Natural killer cell (primary cell): ENCODE measurements at places on chromosomes 3 and 15. TPM values are rescaled to one million over a fixed set of nuclear protein-coding genes. Genes with fewer than 3 reads are reported as not detected.

DNA sequence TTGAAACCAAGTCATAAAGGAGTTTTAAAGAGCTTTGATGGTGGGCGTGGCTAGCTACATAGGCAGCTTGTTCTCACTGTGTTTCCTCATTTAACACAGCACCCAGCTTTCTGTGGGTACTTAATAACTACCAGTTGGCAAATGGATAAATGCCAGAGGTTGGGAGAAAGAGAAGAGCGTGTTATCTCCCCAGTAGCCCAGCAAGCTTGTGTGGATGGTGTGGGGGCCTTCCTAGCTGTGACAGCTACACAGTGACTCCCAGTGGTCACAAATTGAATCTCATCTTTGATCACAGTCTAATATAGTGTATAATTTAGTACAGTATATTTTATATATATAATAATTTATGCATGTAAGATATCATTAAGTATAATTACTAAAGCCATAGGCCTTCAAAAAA, 984.1 kb downstream of the EPHA3 start:
- DNase-seq: no peak

Gene SIDT1
- total RNA-seq: 86.9 TPM

Gene DRD3
- not detected for total RNA-seq

Gene TMCO5A
- total RNA-seq: not detected

DNA sequence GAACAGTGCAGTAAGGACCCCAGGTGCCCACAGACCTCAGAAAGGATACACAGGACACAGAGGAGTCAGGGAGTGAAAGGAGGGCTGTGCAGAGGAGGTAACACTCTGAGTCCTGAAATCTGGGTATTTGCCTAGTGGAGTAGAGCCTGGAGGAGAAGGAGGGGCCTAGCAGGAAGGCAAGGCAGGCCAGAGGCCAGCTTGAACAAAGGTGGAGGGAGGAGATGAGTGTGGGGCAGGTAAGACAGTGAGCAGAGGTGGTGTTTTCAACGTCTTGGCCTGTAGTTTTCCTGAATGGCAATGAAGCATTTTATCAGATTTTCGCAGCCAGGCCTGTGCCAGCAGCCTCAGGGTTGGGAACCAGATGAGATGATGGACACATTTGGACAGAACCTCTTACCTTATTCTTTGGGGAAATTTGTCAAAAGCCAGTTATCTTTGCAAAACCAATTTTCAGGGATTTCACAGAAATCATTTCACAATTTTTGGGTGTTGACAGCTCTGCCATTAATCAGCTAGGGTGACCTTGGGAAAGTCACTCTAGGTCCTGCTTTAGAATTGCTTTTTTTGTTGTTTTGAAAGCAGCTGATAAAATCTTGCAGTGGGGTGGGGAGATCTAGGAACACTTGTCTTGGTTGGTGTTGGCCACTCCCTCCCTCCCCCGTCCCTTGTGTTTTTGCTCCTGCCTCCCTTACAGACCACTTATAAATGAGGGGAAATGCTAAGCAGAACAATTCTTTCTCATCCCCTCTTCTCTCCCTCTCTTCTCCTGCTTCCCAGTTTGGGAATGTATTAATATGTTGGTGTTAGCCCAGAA, 38.4 kb downstream of the SPSB4 start:
- DNase-seq: no peak

GRCh38 chr15:61011576-61012336, 217.3 kb downstream of the RORA start:
- no peak for DNase-seq

Gene C15orf39
- 70.1 TPM for total RNA-seq

Gene UBL7
- total RNA-seq: 25.1 TPM

DNA sequence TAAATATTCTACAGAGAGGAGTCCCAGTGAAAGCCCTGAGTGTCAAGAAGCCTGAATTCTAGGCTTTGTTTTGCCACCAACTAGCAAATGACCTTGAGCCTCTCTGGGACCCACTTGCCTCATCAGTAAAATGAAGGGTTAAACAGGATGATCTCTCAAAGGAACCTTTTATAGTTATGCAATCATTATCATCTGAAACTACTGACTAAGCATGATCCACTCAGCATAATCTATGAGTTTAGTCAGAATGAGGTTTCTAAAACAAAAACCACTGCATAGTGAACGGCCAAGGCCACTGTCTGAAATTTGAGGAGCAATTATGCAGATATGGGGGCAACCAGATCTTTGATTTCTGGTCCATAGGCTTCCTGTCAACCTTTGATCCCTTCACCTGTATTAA, 319.0 kb downstream of the MECOM start:
- no peak for DNase-seq

GRCh38 chr3:14784087-14784681, 34.6 kb upstream of the FGD5 start:
- DNase-seq: no peak

- DNase-seq: no peak
These were observed at the start of gene GRM7 for GRCh38 chr3:6860954-6861624. Gene GRM7 (plus strand): TSS chr3:6861115.

Gene ATP13A5
- total RNA-seq: not detected

Gene KLHL40
- not detected for total RNA-seq

Gene SMCO1
- total RNA-seq: not detected

DNA sequence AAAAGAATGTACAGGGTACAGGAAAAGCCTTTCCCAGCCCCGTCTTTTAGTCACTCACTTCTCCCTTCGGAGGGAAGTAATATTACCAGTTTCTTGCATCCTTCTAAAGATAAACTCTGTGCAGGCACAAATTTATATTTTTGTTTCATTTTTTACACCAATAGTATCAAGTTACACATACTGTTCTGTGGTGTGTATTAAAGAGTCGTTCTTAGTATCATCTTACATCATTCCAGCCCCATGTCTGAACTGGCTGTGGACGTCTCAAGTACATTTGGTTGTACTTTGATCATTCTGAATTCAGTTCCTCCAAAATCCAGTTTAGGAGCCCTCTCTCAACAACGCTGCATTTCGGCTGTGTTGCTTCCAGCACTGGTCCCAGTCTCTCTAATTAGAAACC, 68.7 kb downstream of the LMLN start:
- no peak for DNase-seq

DNA sequence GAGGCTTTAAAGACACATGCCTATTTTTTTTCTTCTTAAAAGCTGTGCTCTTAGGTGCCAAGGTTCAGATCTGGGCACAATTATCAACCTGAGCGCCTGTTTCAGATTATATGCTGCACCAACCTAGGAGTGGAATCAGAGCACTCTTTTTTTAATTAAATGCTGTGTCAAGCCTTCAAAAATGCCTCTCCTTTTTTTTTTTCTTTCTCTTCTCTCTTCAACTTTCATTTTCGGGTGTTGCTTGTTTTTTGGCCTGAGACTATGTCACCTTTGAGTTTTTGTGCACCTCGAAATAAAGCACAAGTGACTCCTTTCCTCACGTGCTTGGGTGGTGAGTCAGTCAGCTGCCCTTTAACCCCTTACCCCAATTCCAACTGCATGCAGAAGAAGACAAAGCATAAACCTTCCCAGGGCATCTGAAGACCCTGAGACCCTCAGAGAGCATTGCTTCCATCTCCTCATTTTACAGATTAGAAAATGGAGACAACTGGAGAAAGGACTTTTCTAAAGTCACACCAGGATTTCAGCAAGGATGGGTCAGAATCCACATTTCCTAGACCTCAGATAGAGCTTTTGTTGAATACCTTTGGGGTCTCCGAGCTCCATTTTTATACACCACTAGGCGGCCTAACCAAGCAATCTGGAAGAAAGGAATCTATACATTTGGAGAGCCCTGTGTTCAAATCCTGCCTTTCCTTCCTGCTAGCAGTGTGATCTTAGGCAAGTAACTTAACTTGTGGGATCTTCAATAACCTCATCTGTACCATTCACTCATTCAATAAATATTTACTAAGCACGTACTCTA, 631 bp upstream of the PRICKLE2 start:
- no peak for DNase-seq

- no peak for DNase-seq
These were observed 71.9 kb downstream of the SMAD3 start for GRCh38 chr15:67137319-67137718.

- DNase-seq: no peak
These were observed 56.6 kb downstream of the P3H2 start for GRCh38 chr3:190064112-190064511.

Gene SNX22
- 0.80 TPM for total RNA-seq

DNA sequence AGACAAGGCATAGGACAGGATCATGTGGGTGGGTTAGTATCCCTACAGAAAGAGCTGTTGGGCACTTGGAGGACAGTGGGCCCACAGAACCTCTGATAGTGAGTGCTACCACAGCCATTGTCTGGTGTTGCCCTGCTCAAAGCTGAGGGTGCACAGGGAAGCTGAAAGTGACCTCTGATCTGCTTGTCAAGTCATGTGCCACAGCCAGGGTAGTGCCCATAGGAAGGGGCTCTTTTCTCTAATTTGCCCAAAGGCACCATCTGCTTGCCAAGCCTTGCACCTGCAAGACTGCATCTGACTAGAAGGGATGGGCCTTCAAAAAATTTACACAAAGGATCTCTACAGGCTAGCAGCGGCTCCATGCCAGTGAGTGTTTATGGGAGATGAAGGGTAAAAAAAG, 87.4 kb upstream of the GSK3B start:
- peak; percentile 15 for DNase-seq
